ENCODE measurements at places on chromosomes 5 and 9. TPM values are rescaled to one million over a fixed set of nuclear protein-coding genes. Genes with fewer than 3 reads are reported as not detected.

DNA sequence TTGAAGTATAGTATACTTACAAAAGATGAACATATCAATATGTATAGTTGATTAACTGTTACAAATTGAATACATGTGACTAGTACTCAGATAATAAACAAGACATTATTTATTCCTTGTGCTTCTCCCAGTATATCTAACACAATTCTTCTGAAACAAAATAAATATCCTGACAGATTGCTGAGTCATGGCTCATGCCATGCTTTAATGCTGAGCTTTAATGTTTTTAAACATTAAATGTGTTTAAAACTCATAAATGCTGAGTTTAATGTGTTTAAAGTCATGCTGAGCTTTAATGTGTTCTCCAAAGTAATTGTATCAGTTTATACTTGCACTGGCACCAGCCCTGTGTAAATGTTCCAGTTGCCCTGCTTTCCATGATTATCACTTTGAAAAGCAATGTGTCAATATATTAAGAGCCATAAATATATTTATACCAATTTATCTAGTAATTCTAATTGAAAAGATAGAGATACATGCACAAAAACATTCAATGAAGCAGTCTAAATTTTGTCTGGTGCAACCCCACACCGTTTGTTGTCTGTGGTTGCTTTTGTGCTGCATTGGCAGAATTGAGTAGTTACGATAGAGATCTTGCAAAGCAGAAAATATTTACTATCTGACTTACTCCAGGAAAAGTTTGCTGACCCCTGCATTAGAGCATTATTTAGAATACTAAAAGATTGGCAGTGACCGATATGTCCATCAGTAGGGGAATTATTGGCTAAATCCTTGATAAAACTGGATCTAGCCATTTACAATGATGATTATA lies 15.7 kb downstream of the KIAA1958 start:
- H3K4me3 ChIP-seq: no peak overlapping the region
- no peak for DNase-seq
- peaks cover 7% of the 10 kb centered on the region for H3K4me1 ChIP-seq
- no peaks in the 10 kb centered on the region for H3K36me3 ChIP-seq

GRCh38 chr5:151622367-151623088 lies 31.4 kb upstream of the FAT2 start:
- no peaks in the 10 kb centered on the region for H3K27me3 ChIP-seq
- no peak overlapping the region for H3K4me3 ChIP-seq

TIMD4 gene
- not detected for total RNA-seq

NOXA1 gene
- total RNA-seq: 14.1 TPM

PCDHB4 gene
- 6.4 TPM for total RNA-seq

GLT6D1 gene
- not detected for total RNA-seq
